ENCODE measurements at places on chromosomes 2 and 18. TPM values are rescaled to one million over a fixed set of nuclear protein-coding genes. Genes with fewer than 3 reads are reported as not detected.
A peak's percentile ranks its signal among the peaks of the same experiment; 100 is the strongest.

DNA sequence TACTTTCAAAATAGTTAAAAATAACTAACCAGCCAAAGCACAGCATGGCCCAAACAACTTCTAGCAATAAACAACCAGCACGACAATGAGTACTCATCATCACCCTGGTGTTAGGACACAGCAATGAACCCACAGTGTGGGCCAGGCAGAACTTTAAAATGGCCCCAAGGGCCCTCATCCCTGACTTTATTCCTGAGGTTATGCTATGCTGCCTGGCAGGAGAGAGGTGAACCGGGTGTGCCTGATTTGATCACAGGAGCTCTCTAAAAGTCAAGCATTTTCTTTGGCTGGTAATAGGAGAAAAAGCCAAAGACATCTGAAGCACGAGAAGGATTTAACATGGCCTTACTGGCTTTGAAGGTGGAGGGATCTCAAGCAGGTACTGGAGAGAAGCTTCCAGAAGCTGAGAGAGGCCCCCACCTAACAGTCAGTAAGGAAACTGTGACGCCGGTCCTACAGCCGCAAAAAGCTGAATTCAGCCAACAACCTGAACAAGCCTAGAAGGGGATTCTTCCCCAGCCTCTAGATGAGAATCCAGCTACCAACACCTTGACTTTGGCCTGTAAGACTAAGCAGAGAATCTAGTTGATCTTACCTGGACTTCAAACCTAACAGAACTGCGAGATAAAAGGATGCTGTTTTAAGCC lies 115.4 kb downstream of the DDX1 start:
- no peak for DNase-seq

GRCh38 chr2:555164-555922 lies 121.9 kb downstream of the TMEM18 start:
- DNase-seq: no peak

DNA sequence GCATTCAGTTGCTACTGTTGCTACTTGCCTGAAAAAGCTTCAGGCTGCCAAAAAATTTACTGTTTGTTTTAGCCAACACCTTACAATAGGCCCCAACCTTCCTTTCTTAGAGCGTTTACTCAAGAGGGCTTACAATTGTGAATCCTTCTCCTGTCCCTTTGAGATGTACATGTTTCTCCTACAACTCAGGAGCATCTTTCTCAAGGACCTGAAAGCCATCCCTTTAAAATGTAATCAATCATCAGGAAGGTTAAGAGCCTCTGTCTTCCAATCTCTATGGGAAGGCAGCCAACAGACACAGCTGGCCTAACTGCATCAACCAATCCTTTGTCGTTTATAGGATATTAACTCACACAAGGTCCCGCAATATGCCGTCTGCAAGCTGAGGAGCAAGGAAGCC lies 3.4 kb upstream of the IER3IP1 start:
- no peak for DNase-seq

DNA sequence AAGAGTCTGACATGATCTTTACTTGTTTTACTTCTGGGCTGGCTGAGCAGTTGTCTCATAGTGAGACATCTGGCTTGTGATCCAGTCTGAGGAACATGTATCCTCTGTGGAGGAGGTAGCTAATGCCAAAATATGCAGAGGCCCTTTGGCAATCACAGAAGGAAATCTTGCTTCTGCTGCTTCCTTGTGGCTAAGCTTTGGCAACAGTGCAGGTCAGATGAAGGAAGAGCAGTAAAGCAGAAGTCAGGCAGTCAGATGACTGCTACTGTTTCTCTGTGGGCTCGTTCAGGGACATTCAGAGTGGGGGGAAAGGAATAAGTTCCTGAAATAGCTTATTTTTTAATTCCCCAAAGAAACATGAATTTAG lies 22.3 kb downstream of the DOK1 start:
- DNase-seq: peak; percentile 52

- DNase-seq: no peak
Observed at GRCh38 chr2:9225806-9226205, 19.2 kb downstream of the ASAP2 start.

- DNase-seq: no peak
Observed at GRCh38 chr18:32280188-32280783, 90.4 kb downstream of the MEP1B start.

The SGPP2 gene
- 0.17 TPM for total RNA-seq

DNA sequence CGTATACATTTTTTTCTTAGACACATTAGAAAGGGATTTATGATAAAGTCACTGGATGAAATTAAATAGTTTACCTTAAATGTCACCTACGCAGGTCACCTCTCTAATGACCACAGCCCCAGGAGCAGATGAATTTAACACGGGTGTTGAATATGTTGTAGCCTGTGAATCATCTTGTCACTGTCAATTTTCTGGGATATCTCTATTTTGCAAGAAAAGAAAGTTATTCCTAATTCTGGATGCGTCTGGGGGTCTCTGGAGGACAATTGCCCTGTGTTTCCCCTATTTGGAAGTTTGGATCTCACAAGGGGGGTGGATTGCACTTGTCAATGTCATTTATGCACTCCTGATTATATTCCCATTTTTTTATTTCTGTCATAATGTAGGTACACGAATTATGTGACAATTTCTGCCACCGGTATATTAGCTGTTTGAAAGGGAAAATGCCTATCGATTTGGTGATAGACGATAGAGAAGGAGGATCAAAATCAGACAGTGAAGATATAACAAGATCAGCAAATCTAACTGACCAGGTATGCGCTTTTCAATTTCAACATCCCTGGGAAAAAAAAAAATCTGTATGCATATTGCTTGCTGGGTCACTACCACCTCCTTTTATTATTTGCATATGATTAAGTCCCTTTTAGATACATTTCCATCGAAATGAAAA lies 7.7 kb downstream of the MEIS1 start:
- DNase-seq: no peak

DNA sequence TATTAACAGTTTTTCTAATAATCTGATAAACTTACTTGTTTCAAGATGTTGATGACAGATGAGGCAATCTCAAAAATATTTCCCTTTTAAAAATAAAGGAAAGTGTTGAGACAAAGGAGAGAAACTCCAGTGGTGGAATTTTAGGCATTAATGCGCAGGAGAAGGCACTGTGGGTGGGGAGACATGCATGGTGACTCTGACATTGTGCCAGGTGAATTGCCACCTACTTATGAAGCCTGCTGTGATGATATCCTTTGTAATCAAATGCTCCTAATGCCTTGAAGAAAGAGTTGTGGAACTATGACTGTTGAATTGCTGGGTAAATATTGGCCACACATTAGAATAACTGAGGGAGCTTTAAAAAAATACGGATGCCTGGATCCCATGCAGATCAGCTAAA lies 101.4 kb downstream of the PLA2R1 start:
- no peak for DNase-seq

DNA sequence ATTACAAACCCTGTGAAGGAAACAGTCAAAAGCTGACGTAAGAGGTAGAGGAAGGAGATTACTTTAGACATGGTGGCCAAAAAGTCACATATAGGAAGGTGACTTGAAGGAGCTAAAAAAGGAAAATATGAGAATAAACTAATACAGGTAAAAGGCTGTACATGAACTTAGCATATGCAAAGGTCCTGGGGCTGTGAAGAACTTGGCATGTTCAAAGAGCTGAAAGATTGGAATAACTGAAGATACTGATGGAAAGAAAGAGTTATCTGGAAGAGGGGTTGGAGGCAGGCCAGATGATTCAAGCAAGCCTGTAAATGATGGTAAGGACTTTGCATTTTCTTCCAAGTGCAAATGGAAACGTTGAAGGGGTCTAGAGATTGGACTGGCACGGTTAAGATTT lies 13.2 kb downstream of the IL36A start:
- DNase-seq: no peak

DNA sequence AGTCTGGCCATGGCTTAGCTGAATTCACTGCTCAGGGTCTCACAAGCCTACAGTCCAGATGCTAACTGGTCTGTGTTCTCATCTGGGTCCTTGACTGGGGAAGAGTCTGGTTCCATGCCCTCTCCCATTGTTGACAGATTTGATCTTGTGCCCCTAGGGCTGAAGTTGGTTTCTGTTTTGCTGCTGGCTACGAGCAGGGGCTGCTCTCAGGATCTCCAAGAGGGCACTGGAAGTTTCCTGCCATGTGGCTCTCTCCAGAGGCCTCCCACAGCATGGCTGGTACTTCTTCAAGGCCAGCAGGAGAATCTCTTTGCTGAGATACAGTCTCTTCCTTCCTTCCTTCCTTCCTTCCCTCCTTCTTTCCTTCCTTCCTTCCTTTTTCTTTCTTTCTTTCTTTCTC lies 78.1 kb downstream of the SPP2 start:
- DNase-seq: no peak

- DNase-seq: no peak
Observed at GRCh38 chr2:98308068-98308467, 38.2 kb upstream of the CNGA3 start.

DNA sequence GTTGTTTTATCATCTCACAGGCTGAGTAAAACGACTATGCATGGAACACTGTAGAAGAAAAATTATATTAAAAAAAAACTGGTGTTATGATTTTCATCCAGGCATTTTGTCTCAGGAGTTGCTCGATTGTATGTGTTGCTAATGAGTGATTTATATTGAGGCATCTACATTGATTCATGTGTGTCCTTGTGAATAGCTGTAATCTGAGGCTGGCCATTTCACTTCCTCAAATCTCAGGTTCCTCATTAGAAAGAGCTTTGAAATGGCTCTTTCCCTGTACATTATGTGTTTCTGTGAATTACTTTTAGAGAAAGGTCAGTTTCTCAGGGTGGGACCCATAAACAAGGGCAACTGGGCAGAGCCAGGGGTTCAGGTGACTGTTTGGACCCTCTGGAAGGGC lies 2.3 kb downstream of the IL18R1 start:
- DNase-seq: no peak

The OSBPL6 gene
- total RNA-seq: 38.8 TPM

DNA sequence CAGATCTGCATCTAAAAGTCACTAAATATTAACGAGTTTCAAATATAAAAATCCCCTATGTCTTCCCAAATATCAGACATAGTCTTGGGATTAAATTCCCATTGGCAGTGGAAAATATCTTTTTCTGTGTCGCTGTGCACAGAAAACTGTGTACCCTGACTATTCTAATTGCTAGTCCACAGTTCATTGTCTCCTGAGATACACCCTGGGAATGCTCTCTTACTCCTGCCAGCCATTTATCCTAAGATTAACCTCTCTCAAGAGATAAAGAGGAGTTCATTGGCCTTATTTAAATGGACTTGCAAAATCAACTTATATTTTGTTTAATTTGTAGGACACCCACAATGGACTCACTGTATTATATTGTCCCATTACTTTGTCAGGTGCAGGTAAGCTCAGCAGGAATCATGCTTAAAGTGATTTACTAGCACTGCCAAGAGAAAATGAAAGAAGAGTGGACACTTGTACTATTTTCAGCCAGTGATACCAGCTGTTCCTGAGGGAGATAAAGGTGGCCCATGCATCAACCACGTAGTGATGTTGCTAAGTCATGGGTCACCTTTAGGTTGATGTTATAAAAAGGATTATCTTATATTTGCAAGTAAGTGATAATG lies 553.8 kb downstream of the PIK3C3 start:
- DNase-seq: no peak

GRCh38 chr2:217150236-217150635 lies 290.4 kb upstream of the TNP1 start:
- no peak for DNase-seq

The CDH2 gene
- not detected for total RNA-seq

GRCh38 chr2:1788478-1788959 lies 44.2 kb upstream of the PXDN start:
- no peak for DNase-seq

DNA sequence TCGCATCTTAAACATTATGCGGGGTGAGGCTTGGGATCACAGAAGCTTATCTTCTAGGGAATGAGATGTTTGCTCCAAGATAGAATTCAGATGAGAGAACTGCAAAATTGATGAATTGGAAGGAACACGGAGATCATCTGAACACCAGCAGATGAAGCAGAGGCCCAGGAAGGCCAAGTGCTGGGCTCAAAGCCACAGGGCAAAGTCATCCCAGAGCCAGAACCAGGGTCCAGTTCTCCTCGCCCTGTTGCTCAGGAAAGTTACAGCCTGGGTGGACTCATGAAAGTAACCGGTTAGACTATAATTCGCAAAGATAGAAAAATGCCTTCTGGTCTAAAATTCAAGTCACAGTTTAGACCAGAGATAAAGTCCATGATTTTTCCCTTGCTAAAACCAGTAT lies 456.1 kb upstream of the ID2 start:
- DNase-seq: no peak

The TDRD15 gene
- not detected for total RNA-seq

DNA sequence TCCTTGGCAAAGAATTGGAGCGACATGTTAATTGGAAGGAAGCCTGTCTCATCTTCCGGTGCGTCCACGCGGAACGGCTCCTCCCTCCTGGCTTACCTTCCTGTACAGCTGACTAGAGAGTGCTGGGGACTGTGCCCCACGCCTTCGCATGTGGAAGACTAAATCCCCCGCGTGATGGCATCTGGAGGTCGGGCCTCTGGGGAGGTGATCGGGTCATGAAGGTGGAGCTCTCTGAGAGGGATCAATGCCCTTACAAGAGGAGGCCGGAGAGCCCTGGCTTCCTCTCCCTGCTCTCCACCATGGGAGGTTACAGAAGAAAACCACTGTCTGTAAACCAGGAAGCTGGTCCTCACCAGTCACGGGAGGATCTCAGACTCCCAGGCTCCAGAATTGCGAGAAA lies 104.1 kb upstream of the OTOS start:
- no peak for DNase-seq

DNA sequence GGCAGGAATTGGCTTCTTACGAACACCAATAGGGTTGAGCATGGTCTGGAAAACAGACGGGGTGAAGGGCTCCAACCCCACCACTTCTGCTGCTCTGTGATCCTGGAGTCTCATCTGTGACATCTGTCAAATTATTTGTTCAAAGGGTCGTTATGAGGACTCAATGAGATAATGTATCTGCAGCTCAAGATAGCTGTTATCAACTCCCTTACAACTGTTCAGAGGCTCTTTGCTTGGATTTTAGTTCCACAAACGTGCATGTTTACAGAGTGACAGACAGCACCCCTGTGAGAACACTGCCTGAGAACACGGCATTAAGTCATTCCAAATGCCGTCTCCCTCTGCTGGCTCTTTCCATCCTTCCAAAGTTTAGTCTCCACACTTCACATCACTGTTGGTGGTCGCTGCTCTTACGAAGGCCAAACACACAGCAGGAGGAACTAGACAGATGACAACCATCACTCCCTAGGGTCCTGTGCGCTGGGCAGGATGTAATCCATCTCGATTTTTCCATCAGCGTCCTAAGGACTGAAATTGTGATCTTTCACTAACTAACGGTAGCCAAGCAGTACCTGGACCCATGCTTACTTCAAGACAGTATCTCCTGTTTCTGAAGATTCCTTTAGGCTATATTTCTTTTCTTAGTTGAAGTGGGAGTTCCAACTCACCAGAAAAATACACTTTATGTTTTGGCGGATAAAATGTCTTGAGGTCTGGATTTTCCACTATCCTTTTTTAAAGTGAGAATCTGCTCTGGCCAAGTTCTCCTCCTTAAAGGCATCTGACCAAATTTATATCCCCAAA lies 220.3 kb downstream of the ANAPC1 start:
- DNase-seq: no peak

GRCh38 chr2:241798631-241799521 lies 10.1 kb upstream of the NEU4 start:
- no peak for DNase-seq

The MC4R gene
- total RNA-seq: not detected

GRCh38 chr18:47709556-47709955 lies 220.9 kb downstream of the SMAD2 start:
- no peak for DNase-seq
